Tongue (tissue), 3 donors: ENCODE measurements at places on chromosomes 3 and 15.

DNA sequence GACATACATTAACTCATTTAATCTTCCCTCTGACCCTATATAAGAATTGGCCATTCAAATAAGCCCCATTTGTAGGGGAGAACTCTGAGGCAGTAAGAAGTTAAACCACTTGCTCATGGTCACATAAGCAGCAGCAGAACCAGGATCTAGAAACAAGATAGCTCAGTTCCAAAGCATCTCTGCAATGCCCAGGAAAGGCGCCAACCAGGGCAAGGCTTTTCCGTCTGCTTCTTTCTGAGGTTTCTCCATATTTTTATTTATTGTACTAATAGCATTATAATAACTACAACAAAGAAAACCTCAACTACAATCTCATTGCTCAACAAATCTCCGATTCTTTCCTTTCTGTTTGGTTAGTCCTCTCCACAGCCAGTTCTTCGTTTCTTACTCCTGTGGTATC, 4.3 kb upstream of the UBE2E2 start:
- no peak for DNase-seq

GRCh38 chr3:11244121-11244677, 28.0 kb upstream of the ATG7 start:
- no peak for DNase-seq

- DNase-seq, result no peak
These were observed 151.4 kb upstream of the ARL6 start for GRCh38 chr3:97613139-97613538.

- DNase-seq, result no peak
These were observed 16.6 kb downstream of the TICRR start for GRCh38 chr15:89591834-89592233.

DNA sequence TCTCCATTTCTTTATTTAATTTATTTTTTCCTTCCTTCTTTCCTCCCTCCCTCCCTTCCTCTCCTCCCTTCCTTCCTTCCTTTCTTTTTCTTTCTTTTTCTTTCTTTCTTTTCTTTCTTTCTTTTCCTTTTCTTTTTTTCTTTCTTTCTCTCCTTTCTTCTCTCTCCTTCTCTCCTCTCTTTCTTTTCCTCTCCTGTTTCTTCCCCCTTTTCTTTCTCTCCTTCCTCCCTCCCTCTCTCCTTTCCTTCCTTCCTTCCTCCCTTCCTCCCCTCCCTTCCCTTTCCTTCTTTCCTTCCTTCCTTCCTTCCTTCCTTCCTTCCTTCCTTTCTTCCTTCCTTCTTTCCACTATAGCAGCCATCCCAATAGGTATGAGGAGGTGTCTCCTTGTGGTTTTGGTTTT, 6.8 kb upstream of the PDIA5 start:
- DNase-seq, result no peak

DNA sequence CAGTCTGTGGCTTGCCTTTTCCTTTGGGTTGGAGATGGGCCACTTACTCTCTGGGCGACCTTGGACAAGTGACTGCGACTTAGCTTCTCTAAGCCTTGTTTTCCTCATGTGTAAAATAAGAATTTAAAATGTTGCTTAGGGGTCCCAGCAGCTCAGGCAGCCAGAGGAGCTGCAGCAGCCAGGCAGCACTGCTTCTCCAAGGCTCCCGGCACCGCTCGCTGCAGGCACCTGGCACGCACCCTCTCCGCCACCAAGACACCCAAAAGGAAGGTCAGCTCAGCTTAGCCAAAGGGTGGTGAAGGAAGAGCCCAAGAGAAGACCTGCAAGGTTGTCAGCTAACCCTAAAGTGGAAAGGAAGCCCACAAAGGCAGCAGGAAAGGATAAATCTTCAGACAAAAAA, 10.7 kb upstream of the AMOTL2 start:
- no peak for DNase-seq

DNA sequence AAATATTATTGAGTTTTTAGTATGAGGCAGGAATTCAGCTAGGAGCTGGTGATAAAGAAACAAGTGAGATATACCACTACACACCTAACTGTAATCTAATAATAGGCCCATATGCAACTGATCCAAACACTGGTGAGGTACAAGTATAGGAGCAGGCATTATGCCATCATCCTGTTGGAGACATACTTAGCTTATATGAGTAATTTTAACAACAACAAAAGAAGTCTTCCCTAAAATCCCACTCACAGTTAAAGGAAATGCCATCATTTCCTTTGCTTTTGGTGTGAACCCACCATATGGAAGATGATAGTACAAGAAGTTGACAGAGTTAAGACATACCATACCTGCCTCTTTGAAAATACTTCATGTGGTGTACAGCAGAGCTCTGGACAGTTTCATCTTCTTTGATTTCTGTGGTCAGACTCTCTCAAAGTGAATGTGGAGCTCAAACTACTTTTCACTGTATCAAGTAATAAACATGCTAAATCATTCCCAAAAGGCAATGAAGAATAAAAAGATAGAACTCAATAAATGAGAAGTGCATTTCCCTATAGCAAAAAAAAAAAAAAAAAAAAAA, 85.5 kb downstream of the CD200R1L start:
- peak; percentile 30 for DNase-seq

- no peak for DNase-seq
These were observed 246.5 kb downstream of the EPHB1 start for GRCh38 chr3:135041601-135042000.

DNA sequence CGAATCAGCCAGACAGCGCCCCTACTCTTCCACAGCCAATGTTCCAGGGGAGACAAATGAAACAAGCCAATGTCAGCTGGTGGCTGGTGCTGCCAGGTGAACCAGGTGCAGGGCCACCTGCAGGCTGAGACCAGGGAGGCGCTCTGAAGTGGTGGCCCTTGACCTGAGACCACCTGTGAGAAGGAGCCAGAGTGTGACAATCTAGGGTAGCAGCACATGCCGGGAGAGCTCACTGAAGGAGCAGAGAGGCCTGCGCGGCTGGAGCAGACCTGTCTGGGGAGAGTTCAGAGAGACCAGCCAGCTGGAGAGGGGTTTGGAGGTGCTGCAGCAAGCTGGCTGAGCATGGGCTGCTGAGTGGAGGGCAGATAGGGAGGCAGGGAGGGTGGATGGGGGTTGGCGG, 693 bp upstream of the STAB1 start:
- DNase-seq, result no peak

- DNase-seq, result peak; percentile 64
These were observed 459.4 kb downstream of the GBE1 start for GRCh38 chr3:81302045-81302444.

DNA sequence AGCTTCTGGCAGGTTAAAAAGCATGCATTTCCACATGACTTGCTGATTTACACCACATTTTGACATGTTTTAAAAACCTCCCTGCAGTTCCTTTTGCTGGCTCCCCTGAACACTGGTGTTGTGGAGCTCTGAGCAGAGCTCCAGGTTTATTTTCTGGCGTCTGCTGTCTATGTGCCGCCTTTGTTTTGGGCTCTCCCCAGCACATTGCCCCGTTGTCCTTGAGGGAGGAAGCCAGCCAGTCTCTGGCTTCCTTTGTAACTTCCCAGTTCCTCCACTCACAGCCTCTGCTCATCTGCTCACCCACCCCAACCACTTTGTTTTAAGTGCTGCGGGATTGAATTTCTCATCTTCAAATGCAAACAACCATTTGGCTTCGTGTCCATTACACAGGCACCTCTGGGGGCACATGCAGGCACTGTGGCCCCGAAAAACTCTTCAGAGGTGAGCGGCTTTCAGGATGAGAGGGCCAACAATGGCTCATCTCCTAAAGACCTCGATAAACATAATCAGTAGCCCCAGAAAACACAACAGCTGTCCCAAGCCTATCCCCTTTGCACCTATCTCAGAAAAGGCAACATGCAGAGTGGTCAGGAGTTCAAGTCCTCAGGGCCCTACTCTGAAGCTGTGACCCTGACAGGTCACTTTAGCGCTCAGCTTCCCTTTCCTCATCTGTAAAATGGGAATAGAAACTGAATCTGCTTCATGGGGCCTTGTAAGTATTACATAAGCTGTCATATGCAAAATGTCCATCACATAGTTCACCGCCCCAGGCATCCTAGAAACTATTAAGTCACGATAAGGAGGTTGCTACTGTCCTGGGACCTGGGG, 1.3 kb upstream of the MEF2A start:
- DNase-seq, result peak; percentile 74

DNA sequence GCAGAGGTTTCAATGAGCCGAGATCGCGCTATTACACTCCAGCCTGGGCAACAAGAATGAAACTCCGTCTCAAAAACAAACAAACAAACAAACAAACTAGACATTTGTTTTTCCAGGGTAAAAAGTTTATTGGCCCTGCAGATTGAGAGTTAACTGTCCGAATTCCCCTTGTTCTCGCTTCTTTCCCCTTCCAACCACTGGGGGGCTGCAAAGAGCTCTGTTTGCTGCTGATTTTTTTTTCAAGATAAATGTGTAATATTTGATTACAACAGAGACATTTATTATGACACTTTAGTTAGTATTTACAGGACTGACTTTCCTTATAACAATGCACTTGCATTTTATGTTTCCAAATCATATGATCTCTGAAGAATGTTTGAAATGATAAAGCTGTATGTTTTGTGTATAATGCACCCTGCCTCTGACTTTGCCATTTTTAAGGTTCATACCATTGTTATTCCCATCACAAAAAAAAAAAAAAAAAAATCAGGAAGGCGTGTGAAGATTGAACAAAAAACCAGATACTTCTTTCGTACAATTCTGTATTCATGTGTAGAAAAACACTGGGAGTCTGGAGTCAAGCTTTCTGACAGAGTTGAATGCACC, 2.8 kb downstream of the CLSTN2 start:
- DNase-seq, result peak; percentile 81

DNA sequence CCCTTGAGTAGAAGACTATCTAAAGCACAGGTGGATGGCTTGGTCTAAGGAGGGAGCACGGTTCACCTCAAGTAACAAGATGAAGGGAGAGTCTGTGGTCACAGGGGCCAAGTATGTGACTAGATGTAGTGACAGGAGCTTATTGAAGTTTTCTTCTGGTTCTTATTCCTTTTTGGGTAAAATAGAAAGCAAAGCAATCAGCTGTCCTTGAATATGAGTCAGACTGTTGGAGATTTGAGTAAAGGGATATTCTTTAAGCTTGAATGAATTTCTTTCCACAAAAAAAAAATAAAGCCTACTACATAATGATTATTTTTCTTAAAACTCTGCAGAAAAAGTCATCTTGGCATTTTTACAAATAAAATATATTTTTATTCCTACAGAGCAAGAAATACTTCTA, 1.5 kb upstream of the CNTN6 start:
- DNase-seq, result no peak

DNA sequence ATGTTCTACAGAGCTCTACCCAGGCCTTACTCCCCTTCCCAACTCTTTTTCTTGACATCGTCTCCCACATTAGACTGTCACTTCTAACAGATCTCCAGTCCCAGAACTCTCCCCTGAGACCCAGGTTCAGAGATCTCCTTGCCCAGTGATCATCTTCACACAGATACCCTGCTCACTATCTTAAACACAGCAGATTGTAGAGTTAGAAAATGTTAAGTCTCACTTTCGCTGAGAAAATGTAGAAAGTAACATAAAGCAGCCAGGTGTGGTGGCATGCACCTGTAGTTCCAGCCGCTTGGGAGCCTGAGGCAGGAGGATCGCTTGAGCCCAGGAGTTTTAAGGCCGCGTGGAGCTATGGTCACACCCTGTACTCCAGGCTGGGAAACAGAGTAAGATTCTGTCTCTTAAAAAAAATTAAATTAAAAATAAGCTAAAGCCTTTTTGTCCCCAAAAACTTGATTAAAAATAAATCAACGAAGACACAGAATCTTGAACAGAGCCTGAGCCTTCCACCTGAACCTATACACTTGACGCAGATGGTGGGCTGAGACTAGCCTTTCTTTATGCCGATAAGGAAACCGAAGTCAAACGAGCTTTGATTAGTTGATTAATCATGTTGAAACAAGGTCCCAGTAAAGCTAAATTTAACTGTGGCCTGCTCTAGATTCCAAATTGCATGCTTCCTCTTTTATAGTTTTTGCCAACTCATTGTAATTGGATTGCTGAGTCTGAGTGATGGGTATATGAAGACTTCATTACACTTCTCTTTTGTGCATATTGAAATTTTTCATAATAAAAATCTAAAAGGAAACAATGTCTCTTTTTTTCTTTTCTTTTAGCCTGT, 31.3 kb upstream of the BLM start:
- no peak for DNase-seq

GRCh38 chr3:41688595-41689380, 273.1 kb downstream of the ULK4 start:
- DNase-seq, result no peak

- no peak for DNase-seq
These were observed 1.7 kb downstream of the PLA2G4D start for GRCh38 chr15:42092398-42093318.

GRCh38 chr3:30873671-30874070, 20.8 kb downstream of the GADL1 start:
- DNase-seq, result no peak

DNA sequence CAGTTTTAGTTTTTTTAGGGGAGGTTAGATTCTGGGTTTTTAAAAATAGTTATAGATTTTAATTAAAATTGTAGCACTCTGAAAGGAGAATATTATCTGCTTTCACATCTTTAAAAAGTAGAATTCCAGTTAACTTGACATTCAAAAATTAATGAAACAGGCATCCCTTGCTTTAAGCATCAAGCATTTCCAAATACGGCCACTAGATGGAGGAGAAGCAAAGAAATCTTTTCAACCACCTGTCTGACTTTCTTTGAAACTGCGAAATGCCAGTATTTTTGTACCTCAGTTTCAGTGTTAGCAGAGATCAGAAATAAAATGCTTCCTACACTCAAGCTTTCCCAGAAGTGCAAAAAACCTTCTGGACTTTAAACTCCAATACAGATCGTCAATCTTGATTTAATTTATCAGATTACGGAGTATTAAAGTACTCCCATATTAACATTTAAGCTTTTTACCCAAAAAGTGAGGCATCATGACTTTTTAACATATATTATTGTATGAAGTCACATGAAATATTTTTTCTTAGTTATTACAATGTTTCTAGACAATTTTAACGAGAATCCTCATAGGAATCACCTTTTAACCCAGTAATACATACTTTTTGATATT, 153.3 kb downstream of the P3H2 start:
- DNase-seq, result peak; percentile 88

- no peak for DNase-seq
These were observed 8.2 kb downstream of the SNX33 start for GRCh38 chr15:75655931-75656330.

DNA sequence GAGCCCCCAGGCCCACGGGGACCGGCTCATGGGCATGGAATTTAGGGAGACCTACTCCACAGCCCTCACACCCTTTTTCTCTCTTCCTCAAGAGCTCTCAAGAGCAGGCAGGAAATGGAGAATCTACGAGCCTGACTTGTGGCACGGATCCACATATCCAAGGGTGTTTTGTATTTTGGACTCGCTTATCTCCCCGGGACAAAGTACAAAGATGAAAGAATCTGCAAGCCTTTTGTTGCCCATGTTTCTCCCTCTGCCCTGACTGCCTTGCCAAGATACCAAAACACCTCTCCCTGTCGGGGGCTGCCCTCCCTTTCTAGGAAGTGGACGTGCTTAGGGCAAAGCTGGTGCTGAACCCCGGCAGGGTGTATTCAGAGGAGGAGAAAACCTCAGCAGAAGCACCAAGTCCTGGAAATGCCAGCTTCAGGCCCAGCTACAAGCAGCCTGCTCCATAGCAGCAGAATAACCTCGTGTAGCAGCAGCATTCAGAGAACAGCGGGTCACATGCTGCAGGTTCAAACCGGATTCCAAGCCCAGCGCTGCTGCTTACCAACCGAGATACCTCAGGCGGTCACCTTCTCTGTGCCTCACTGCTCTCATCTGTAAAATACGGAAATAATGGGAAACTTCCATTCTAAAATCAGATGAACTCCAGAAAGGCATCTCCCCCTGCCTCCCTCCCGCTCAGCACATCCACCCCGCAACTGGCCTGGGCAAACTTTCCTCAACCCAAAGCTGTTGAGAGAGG, 35.2 kb downstream of the DNASE1L3 start:
- peak; percentile 15 for DNase-seq

- no peak for DNase-seq
These were observed 278.0 kb downstream of the UBE2E2 start for GRCh38 chr3:23481011-23481615.
